Activated CD4-positive, CD25-positive, alpha-beta regulatory T cell treated with anti-CD3 and anti-CD28 coated beads, Interleukin-2, amount 50 U/mL, for 72 hours (primary cell): ENCODE measurements at places on chromosomes 3 and 15.
A peak's percentile ranks its signal among the peaks of the same experiment; 100 is the strongest.

- no peak for DNase-seq
These were observed 639.4 kb upstream of the NAALADL2 start for GRCh38 chr3:174219738-174220137.

GRCh38 chr3:81782585-81782984 is 21.1 kb upstream of the GBE1 start:
- no peak for DNase-seq

- DNase-seq, result peak; percentile 37
These were observed at the start of gene ADCY5 for GRCh38 chr3:123448536-123449101. Gene ADCY5 (minus strand): TSS chr3:123449090. CDS start chr3:123448545, 545 bp downstream.

DNA sequence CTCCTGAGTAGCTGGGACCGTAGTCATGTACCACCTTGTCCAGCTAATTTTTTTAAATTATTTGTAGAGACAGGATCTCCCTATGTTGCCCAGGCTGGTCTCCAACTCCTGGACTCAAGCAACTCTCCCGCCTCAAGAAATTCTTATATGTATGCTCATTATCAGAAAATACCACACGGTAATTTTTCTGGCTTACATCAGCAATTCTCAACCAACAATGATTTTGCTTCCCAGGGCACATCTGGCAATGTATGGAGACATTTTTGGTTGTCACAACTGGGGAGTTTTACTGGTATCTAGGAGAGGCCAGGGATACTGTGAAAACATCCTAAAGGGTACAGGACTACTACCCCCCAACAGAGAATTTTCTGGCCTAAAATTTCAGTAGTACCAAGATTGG is 10.8 kb downstream of the SRP14 start:
- no peak for DNase-seq

GRCh38 chr15:90609242-90610180 is 79.8 kb downstream of the CRTC3 start:
- DNase-seq, result no peak

DNA sequence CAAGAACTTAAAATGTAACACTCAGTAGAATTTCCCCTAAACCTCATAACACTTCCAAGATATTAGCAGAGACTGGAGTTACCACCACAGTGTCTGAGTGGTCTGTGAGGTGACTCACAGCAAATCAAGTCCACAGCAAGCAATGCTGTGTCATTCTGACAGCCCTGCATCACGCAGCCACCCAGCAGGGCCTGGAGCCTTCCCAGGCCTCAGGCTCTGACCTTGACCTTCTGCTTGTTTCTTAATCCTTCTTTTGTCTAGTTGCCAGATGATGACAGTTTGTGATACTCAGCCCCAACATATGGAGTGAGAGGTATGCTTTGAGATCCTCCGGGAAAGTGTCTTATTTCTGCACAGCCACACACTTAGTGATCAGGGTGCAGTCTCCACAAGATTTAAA is 82.5 kb downstream of the TOP2B start:
- no peak for DNase-seq

DNA sequence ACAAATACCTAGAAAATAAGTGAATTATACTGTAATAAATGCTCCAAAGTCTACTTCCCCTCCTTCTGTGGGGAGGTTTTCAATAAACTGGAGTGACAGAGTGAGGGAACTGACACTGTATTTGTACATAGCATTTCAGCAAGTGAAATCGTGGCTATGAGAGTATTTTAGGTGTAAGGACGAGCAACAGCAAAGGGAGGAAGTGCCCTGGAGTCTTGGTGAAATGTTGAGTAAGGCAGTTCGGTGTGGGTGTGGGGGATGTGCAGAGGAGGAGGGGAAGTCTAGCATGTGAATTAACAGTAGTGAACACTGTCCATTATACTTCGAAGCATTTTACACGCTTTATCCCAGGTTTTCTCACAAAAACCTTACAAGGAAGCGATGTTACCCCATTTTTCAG is 18.1 kb upstream of the P2RY13 start:
- DNase-seq, result no peak

- DNase-seq, result no peak
These were observed 81.0 kb downstream of the TMEM108 start for GRCh38 chr3:133119176-133119575.

DNA sequence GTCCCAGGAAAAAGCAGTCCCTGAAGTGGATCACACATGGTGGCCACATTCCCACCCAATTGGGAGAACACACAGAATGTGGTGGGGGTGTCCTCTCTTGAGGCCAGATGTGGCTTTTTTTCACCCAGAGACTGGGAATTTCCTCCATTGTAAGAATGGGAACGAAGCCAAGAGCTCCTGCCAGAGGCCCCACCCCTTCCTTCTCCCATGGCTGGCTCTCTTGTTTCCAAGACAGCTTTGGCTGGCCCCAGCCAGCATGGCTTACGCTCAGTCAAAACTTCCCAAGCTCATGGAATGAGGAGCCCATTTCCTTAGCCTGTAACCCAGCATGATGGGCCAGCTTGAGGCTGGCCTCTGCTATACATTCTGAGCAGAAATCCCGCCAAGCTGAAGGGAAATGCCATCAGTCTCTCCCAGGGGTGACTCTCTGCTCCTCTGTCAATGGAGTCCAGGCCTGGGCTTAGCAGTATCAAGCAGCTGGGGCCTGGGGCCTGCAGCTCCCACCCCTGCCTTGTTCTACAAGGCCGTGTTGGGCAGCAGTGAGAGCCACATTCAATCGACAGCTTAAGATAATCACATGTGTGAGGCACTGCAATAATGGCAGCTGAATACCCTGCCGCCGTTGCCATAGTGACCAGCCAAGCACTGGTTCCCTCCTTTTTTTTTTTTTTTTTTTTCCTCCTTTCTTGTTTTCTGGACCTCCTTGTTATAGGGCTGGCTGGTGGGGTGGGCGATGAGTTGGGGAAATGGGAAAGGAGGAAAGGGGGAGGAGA is 142.4 kb downstream of the EPHB1 start:
- no peak for DNase-seq

GRCh38 chr15:100899601-100900000 is 19.6 kb upstream of the LRRK1 start:
- DNase-seq, result no peak

GRCh38 chr3:45145681-45146614 is at the start of gene CDCP1:
Gene CDCP1 (minus strand): TSS chr3:45146378. CDS start chr3:45146287, 91 bp downstream.
- peak; percentile 34 for DNase-seq

GRCh38 chr3:47452453-47453215 is 23.1 kb downstream of the SCAP start:
- DNase-seq, result no peak

- DNase-seq, result no peak
These were observed 323.0 kb upstream of the UMPS start for GRCh38 chr3:124407260-124407659.
